ENCODE measurements at places on chromosomes 16 and 17.

DNA sequence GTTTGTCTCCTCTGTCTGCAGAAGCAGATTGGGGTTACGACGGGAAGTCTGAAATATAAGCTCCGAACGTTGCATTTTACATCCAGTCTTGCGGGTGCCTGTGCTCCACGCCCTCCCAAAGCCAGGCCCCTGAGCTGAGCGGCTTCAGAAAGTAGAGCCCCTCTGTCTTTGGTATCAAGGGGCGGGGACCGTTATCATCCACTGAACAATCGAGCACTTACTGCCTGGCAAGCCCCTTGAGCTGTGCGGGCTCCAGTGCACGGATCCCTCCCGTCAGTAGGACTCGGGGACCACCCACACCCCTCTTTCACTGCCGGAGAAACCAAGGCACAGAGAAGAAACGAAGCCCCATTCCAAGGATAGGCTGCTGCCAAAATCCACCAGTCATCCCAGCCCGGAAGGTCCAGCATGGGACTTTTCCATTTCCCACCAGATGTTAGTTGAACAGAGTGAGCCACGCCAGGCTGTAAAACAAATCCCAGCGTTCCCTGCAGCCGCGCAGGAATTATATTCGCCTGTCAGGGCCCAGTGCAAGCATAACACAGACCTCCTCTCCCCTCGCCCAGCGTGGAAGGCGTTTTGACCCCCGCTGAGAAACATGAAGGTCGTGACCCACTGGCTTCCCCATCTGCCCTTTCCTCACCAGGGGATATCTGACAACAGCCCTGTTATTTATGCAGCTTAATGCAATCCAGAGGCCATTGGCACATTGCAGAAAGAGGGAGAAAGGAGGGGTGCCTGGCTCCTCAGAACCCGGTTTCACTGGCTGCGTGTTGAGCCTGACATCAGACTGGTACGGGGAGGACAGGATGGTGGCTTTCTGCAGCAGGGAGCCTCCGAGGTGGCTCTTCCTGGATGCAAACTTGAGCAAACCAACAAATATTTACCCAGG lies 212.2 kb upstream of the FOXF1 start:
- DNase-seq: no peak

- DNase-seq: no peak
Measured at GRCh38 chr16:46649588-46650253, 28.5 kb upstream of the SHCBP1 start.

GRCh38 chr16:85481206-85481605 lies 131.9 kb upstream of the GSE1 start:
- no peak for DNase-seq

GRCh38 chr17:64634218-64634617 lies 27.9 kb downstream of the SMURF2 start:
- DNase-seq: no peak

GRCh38 chr17:40953881-40954280 lies 12.9 kb downstream of the KRT39 start:
- peak; percentile 97 for DNase-seq

All from PC-3 (cell line).